Activated T-helper 17 cell treated with anti-CD3 and anti-CD28 coated beads, Interleukin-2, amount 50 U/mL, for 72 hours (primary cell): ENCODE measurements at places on chromosomes 1 and 21.
A peak's percentile ranks its signal among the peaks of the same experiment; 100 is the strongest.

GRCh38 chr21:29302359-29302875, 3.7 kb downstream of the BACH1 start:
- ATAC-seq: no peak

DNA sequence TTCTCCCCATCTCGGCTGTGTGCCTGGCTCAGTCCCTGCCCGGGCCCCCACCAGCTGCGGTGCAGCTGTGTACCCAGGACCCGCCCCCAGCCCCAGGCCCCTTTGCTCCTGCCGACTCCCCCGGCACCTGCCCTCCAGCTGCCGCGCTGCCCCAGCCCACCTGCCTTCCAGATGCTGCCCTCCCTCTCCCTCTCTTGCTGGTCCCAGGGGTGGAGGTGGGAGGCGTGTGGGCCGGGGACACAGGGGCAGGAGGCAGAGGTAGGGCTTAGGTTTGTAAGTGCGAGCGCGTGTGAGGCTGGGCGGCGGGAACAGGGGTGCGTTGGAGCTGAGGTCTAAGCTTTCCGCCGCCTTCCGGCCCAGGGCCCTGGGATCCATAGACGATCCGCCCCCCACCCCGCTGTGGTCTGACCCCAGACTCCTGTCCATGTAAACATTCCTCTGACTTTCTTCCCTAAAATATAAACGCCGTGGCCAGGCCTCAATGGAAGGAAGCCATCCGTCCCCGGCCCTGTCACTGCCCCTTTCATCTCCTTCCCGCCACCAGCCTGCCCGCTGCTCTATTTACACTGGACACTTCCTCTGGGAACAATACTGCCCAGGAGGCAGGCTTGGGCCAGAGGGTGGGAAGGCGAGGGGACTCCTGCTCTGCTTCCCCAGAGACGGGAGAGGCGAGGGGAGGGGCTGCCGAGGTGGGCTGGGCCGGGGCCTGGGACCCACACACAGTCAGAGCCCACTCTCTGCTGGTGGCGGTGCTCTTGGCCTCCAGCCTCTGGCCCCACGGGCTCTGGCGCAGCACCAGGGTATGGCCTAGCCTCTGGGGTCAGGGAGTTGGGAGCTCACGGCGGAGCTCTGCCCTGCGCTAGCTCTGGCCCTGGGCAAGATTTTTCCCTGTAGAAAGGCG, 128.3 kb downstream of the CASZ1 start:
- ATAC-seq: no peak

DNA sequence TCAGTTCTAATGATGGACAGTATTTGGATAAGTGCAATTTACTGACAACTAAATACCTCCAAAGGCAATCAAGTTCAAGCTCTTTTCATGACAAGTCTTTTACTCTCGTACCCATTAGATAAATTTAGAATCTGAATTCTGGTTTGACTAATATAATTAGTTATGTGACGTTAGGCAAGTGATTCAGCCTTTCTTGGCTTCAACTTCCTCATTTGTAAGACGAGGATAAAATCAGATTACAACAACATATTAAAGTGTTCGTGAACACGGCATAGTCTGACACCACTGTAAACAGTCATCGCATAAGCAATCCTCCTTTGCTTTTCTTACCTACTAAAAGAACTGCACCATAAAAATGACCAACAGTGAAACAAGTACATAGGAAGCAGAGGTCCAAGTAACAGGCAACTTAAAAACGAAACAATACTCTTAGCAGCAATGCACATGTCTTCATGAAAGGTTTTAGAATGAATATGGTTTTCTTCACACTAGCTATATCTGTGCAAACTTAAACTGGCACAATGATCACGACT, 25.7 kb downstream of the COA6 start:
- ATAC-seq: peak; percentile 83

- no peak for ATAC-seq
Observed at GRCh38 chr1:226589008-226589733, 40.6 kb downstream of the STUM start.

DNA sequence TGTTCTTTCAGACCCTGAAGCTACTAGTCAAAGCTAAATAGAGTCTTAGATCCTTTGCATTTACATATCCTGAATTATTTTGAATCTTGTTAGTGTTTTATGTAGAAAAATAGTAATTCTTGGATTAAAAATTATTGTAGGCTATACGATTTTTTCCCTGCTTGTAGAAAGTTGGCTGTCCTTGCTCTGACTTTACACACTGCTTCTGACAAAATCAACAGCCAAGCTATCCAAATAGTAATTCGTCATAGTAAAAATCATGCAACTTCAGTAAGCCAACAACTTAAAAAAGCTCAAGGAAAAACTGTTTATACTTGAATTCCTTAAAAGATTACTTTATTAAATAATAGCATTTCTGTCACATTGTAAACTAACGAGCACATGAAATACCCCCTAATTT, 7.5 kb upstream of the KRTAP23-1 start:
- ATAC-seq: no peak

GRCh38 chr1:191620883-191621282, 537.4 kb upstream of the RGS18 start:
- no peak for ATAC-seq

GRCh38 chr1:54047384-54048305, 5.4 kb downstream of the TMEM59 start:
- ATAC-seq: no peak

DNA sequence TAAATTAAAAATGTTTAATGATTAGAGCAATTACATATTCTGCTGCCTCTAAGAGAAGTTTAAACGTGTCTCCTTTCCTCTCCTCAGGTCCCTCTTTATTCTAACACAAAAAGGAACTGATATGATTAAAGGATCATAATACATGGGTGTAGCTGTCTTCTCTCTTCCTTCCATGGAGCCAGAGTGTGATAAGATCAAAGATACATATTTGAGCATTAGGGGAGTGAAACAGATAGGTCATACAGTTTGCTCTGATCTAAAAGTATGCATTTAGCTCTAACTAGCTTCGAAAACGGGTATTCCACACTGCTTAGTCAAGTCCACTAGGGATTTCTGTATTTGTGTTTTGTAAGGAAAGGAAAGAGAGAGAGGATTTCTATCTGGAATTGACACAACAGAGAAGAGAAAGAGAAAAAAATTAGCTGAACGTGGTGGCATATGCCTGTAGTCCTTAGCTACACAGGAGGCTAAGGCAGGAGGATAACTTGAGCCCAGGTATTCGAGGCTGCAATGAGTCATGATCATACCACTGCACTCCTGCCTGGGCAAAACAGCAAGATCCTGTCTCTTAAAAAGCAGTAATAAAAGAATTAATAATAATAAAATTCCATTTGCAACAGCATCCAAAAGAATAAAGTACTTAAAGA, 63.1 kb downstream of the CDC42BPA start:
- ATAC-seq: no peak

GRCh38 chr1:147804942-147805723, 44.7 kb upstream of the GJA5 start:
- ATAC-seq: no peak

DNA sequence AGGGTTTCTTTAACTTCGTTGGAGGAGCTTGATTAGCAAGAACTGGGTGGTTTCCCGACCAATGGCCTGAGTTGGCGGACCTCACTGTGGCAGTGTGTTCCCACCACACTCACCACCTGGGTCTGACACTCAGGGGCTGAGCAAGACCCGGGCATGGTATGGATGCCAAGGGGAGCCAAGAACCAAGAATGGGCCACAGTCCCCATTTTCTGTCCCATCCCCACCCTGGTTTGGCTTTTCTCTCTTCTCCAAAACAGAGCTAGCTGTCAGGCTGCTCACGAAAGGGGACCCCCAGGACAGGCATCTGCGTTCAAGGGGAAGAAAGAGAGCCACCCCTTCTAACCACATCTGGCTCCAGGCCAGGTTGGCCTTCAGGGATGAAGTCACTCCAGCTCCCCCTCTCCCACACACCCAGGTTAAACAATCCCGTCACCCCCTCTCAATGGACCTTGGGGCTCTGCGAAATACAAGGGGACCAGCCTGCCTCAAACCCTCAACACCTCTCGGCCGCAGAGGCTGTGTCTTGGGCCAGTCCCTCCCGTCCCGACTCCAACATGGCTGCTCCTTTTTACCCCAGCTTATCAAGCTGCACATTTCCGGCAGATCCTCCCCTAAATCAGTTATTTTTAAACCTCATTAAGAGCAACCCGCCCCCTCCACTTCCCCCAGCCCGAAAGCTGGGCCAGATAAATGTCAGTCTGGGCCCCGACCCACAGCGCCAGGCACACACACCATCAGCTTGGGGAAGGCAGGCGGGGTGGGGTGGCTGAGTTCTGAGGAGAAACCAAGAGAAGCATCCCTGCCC, 3.4 kb downstream of the TAGLN2 start:
- no peak for ATAC-seq

GRCh38 chr1:212507369-212507768, 74.6 kb downstream of the NENF start:
- ATAC-seq: no peak

DNA sequence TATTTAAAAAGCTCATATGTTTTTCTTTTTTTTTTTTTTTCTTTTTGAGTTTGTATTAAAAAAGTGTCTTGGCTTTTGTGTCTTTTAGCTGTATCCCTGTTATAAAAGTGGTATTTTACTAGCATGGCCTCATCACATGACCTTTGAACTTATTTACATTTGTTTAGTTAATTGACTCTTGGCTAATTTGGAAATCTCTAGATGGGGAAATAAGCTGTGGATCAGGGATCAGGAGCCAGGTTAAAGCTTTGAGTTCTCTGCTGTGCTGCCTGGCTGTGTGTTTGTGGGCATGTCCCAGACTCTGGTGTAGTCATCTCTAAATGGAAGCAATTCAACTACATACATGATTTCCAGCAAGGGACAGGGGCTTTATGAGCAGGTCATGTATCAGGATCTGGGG, 56.5 kb downstream of the HHAT start:
- no peak for ATAC-seq

- no peak for ATAC-seq
Observed at GRCh38 chr1:239467730-239468129, 81.4 kb downstream of the CHRM3 start.

GRCh38 chr21:19810779-19811178, 1187.4 kb upstream of the NCAM2 start:
- ATAC-seq: no peak

DNA sequence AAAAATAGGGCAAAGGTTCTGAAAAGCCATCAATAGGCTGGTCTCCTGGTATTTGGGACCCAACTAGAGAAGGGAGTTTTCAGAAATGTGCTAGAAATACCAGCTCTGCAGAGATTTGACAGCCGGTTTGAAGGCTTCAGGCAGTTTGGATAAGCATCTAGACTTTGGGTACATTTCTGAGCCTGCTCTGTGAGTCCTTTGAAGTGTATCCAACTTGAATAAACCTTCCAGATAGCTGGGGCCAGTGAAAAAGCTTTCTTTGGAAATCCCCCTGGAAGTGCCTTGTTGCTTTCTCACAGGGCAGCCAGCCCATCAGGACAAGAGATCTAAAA, 6.4 kb upstream of the PEF1 start:
- ATAC-seq: no peak

GRCh38 chr21:29812947-29813346, 126.8 kb downstream of the GRIK1 start:
- no peak for ATAC-seq

GRCh38 chr1:89855413-89856123, 34.7 kb downstream of the LRRC8D start:
- peak; percentile 85 for ATAC-seq

DNA sequence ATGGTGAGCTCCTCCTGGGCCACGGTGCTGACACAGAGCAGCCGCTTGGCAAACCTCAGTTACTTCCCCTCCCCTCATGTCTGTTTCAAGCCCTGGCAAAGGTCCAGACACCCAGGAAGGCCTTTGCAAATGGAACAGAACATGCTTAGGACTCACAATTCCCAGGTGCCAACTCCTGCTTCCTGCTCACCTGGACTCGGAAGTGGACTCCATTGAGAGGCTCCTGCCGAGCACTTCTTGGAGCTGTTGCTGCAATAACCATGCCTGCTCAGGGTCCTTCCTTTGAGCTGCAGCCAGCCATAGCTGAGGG, 10.7 kb downstream of the DCST2 start:
- ATAC-seq: no peak

DNA sequence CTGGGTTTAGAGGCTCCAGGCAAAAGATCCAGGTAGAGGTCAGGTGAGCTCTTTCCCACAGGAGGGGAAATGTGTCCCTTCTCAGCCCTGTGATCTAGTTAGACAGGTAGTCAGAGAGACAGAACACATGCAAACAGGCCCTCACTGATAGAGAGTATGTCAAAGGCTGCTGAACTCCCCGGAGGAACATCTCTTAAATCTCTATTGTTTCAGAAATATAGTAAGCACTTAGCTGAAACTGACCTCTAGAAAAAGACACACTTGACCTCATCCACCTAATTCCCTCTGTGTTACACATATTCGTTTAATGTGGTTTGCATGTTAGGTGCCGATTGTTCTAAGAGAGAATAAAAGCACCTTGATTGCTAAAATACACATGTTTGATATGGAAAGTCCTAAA, 23.3 kb downstream of the SUSD4 start:
- ATAC-seq: no peak

- ATAC-seq: no peak
Observed at GRCh38 chr1:211017075-211017718, 116.8 kb downstream of the KCNH1 start.

- no peak for ATAC-seq
Observed at GRCh38 chr1:180997843-180998504, 24.7 kb downstream of the STX6 start.

GRCh38 chr21:40053007-40053406, 185.8 kb downstream of the PCP4 start:
- no peak for ATAC-seq

GRCh38 chr21:34351786-34352241, 12.0 kb upstream of the KCNE2 start:
- peak; percentile 39 for ATAC-seq

GRCh38 chr1:229825042-229825441, 199.0 kb downstream of the URB2 start:
- ATAC-seq: no peak

DNA sequence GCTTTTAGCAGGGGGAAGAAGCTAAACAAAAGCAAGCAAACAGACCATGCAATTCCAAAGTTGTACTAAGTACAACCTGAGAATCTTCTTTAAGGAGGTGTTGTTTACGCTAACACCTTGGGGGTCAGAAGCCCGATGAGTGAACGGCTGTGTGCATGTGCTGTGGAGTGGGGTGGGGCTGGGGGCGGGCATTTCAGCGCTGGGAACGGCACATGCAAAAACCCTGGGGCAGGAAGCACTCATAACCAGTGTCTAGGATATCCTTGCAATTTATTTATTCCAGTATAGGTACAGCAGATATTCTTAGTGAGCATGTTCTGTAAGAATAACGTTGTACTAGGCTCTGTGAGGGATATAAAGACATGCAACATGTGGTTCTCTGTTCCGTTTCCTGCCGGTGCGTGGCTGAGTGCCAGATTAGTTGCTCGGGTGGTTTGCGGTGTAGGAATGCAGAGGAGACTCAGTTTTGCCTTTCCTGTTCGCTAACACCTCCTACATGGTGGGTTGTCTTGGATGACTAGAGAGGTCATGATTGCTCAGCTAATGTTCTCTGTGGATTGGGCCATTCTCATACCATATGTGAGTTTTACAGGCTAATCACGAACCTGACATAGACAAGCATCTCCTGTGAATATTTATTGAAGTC, 3.7 kb downstream of the FASLG start:
- peak; percentile 90 for ATAC-seq

DNA sequence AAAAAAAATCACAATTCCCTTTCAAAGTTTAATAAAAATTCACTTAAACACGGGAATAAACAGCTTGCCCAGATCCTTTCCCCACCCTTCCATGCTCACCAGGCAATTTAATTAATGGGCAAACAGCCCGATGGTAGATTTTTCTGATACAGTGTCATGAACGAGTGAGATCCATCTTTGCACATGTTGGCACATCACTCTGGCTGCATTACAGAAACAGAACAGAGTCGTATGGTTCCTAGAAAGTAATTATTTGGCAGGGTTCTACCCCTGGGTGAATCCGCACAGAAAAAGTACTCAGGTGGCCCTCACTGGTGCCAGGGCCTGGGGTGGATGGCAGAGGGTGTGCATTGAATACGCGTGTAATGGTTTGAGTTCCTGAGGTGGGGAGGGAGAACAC, 24.6 kb upstream of the OVAAL start:
- no peak for ATAC-seq
